Activated CD8-positive, alpha-beta memory T cell treated with anti-CD3 and anti-CD28 coated beads, Interleukin-2, amount 10 ng/mL, durations not matched to agents 7 days and 5 days (primary cell): ENCODE measurements at places on chromosomes 7 and 10. TPM values are rescaled to one million over a fixed set of nuclear protein-coding genes. Genes with fewer than 3 reads are reported as not detected.

GRCh38 chr7:1800902-1801301, 130.8 kb downstream of the ELFN1 start:
- DNase-seq: peak; percentile 26

DNA sequence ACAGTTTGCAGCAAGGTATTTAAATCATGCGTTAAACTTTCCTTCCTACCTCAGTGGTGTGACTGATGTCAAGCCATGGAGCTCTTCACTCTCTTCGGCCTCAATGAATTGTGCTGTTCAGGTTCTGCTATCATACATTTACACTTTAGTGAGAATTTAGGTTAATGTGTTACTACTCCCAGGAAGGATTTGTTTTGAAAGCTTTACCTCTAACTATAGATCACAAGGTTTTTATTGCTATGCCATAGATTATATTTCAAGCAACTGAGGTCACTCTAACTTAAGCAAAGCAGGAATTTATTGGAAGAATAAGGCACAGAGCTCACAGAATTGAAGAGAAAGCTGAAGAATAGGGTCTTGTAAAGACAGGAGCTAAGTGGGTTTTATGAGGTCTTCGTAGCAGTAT, 11.0 kb upstream of the ADD3 start:
- no peak for DNase-seq

- peak; percentile 75 for DNase-seq
Measured at GRCh38 chr7:157337316-157338149, 729 bp downstream of the DNAJB6 start.

DNA sequence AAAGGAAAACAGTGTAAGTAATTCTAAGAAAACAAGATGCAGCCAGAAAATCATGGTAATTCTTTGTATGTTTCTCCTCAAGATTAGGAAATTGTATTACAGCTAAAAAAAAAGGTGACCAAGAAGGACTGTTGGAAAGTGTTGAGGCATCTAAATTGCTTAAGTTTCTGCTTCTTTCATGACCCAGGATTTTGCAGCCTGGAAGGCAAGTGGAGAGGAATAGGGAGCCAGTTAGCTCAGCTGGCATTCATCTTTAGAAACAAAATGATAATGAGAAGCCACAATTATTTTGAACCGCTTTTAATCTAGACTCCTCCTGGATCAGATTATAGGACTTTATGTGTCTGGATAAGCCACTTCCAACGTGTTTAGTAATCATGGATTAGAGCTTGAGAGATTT, 56.8 kb upstream of the TMEM229A start:
- DNase-seq: no peak

Gene C10orf95
- not detected for total RNA-seq

DNA sequence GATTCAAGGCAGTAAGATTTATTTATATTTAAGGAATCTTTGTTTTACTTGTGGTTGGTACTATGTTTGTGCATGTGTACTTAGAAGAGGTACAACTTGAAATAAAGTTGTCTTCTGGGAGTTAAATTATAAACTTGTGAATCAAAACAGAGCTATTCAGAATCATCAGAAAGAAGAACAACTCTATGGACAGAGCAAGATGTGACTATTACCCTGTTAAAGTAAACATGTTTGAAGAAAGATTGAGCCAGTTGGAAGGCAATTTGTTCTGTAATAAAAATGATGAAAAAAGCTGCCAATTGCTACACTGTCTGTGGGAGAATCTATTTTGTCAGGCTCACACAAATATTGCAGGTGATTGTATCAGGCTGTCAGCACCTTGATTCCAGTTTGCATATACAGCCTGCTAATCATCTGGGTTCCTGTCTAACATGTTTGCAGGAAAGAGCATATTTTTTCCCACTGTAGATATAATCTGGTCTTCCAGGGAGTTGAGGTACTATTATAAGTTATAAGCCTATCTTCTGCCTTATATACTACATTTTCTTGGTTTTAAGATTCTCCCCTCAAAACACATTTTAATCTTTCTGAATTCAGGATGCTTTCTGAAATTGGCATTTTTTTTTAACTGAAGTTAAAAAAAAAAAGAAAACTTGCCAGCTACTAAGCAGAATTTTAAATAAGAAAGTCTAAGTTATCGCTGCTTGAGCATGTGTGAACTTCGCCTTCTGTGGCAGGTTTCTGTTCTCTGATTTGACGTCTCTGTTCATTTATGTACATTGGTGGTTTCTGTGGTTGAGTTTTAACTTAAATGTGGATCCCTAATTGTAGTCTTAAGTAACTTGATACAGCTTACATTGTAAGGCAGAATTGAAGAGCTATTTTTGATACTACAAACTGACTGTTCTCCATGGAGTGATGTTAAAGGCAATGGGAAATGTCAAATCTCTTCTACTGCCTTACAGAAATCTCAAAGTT, 46.0 kb downstream of the ZNRF2 start:
- DNase-seq: peak; percentile 68

Gene NRF1
- total RNA-seq: 26.4 TPM

GRCh38 chr7:129091484-129092002, 36.6 kb upstream of the TNPO3 start:
- peak; percentile 92 for DNase-seq

Gene ZNF438
- total RNA-seq: 3.8 TPM

GRCh38 chr10:85976267-85976793, 390.3 kb downstream of the GRID1 start:
- no peak for DNase-seq

- DNase-seq: no peak
Measured at GRCh38 chr10:31700181-31700611, 228.4 kb downstream of the ARHGAP12 start.

GRCh38 chr7:123958186-123958703, 33.2 kb downstream of the SPAM1 start:
- DNase-seq: no peak

Gene ABHD11
- 15.9 TPM for total RNA-seq

Gene ZNF3
- 21.2 TPM for total RNA-seq

DNA sequence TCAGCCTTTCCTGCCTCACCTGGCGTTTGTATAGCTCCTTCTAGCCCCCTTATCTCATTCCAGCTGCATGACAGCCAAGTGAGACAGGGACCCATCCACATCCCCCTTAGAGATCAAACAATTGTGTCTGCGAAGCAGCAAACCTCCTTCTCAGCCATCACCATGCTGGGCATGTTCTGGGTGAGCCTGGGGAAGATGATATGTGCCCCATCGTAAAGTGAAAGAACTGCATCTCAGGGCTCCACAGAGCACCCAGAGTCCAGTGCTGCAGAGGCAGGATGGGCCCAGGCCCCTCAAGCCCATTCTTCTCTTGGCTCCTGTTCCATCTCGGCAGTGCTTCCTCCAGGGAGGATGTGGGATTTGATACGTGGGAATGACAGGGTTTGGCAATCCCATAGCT, 43.2 kb downstream of the FIGNL1 start:
- no peak for DNase-seq

Gene FANK1
- 0.49 TPM for total RNA-seq

- DNase-seq: no peak
Measured at GRCh38 chr7:154905615-154906014, 97.3 kb downstream of the PAXIP1 start.

Gene CRCP
- 29.4 TPM for total RNA-seq

DNA sequence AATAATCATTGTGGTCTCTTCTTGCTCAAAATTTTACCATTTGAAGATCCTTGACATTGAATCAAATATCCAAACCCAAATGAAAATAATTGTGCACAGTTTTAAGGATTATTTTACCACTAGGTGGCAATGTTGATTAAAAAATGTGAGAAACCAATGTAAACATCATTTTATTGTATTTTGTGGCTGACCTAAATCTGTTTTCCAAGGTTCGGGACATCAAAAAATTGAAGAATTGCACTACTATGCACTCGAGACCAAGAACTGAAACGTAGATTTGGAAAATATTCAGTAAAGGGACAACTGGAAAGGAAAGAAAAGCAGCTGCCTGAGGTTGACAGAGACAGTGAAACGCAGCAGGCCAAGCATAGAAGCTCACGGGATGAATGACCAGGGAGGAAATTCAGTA, 259.3 kb downstream of the SNX13 start:
- no peak for DNase-seq

GRCh38 chr7:131371411-131371810, 43.7 kb downstream of the MKLN1 start:
- no peak for DNase-seq

- DNase-seq: no peak
Measured at GRCh38 chr10:133351408-133352318, 4.5 kb downstream of the PRAP1 start.

Gene CH25H
- total RNA-seq: not detected
